KBM-7 (cell line): ENCODE measurements at places on chromosomes 7 and 10.

DNA sequence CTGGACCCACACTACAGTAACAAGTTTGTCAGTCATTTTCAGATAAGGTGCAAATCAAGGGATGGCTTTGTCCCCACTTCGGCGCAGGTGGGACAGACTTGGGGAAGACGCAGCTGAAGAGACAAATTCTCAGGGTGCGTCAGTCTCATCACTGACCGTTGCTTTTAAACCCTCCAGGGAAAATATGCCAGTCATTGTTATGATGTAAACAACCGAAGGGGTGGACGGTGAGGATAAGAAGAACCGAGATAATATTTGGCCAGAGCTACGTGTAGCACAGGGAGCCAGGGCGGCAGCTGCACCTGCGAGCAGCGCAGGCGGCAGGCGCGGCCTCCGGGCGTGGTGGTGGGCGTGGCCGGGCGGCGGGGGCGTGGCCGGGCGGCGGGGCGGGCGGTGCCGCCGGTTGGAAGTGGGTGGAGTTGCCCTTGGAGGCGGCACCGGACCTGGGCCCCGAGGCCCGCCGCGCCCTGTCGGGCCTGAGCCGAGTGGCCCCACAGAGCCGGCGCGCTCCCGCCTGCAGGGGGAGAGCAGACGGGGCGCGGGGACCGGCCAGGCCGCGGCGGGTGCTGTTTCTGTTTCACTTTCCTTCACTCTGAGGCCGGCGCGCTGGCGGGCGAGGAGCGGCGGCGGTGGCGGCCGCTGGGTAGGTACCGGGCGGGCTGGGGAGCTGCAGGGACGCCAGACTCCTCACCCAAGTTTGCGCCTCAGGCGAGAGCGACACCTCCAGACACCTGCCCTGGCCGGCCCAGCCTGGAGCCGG lies at the start of gene PCGF5:
Gene PCGF5, plus strand, starts transcription at position 470 of the 760 bp plus-strand sequence. CDS start 2,209 bp downstream, outside the sequence.
- peak; percentile 87 for DNase-seq

DNA sequence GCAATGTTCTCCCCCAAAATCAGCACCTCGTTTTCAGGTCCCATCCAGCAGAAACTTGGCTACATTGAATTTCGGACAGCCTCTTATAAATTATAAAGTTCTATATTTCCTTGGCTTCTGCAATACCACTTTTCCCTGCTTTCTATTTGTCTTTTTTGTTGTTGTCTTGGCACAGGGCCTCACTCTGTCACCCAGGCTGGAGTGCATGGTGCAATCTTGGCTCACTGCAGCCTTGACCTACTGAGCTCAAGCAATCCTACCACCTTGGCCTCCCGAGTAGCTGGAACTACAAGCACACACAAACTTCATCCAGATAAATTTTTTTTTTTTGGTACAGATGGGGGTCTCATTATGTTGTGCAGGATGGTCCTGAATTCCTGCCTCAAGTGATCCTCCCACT lies 55.3 kb upstream of the HECW1 start:
- DNase-seq: no peak

DNA sequence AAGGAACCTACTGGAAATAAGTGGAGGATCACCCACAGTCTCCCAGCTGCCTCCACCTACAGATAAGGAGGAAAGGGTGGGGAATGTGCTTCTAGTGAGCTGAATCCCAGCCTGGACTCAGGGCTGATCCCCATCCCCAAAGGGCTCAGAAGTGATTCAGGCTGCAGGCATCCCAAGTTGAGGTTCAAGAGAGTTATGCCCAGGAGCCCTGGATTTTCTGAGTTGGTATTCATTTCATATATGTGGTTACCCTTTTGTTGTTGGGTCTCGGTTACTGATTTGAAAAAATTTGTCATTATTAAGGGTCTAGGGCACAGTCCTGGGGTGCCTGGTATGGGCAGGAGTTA lies 30.0 kb upstream of the SRGN start:
- no peak for DNase-seq

DNA sequence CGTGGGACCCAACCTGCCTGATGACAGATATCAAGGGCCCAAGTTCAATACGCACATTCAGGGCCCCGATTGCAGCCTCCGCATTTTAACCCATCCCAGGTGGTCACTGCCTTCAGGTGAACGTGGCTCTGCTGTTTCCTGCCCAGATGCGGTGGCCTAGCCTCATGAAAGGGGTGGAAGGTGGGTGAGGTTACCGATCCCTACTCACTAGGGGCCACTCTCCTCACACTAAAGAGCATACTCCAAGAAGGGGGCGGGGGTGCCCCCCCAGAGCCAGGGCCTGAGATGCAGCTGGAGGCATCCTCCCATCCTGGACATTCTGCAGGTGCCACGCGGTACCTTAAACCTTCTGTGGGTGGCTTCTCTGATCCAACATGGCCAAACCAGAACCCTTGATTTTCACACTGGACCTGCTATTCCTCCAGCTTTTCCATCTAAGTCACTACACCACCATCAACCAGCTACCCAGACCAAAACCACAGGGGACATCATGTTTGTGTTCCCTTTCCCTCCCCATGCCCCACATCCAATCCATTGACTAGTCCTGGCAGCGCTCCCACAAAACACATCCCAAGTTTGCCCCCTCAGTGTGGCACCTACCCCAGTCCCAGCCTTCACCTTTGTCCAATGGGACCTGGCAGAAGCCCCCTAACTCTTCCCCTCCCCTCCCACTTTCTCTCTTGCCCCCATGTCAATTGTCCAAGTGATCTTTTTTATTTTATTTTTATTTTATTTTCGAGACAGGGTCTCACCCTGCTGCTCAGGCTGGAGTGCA lies 30.0 kb downstream of the PRLHR start:
- no peak for DNase-seq

- DNase-seq: no peak
Measured at GRCh38 chr7:68015978-68016532, 1019.4 kb downstream of the TYW1 start.

DNA sequence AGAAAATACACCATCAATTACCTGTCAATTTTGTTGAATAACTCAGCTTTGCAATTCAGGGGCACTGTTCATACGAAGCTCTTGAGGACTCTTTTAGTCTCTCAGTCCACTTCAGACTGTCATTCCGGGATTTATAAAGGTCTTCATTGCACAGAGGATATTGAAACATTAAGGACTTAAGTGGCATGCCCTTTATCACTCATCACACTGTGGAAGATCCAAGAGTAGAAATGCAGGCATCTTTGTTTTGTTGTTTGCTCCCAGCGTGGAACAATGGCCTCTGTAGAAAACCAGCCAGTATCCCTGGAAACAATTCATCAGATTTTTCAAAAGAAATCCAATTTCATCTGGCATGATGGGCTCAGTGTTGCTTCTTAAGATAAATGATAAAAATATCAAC lies 66.3 kb upstream of the LRGUK start:
- DNase-seq: no peak

- DNase-seq: no peak
Measured at GRCh38 chr7:94324380-94325121, 70.1 kb upstream of the COL1A2 start.

GRCh38 chr10:5805711-5806110 lies 7.5 kb downstream of the GDI2 start:
- peak; percentile 24 for DNase-seq

GRCh38 chr10:123563581-123563855 lies 102.6 kb upstream of the GPR26 start:
- no peak for DNase-seq

DNA sequence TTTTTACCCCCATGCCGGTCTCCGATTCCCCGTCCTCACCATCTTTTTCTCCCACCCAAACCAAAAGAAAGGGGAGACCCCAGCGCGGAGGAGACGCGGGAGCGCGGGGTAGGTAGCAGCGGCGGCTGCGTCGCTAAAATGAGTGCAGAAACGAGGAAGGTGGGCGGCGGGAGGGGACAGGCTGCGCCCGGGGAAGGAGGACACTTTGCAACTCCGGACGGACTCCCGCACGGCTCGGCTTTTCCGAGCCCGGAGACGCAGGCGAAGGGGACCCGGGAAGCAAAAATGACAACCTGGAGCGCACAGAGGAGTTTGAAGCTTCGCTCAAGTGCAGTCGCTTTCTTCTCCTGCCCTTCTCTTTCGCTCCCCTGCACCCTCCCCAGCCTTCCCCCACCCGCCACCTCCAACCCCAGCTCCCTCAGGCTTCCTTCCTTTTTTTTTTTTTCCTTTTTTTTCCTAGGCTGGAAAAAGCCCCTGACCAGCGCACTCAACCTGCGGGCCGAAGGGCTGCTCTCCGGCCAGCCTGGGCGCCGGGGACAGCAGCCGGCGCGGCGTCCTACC lies 453 bp downstream of the SFMBT2 start:
- peak; percentile 50 for DNase-seq

- DNase-seq: no peak
Measured at GRCh38 chr7:117837841-117838240, 35.4 kb downstream of the CTTNBP2 start.

- DNase-seq: no peak
Measured at GRCh38 chr10:90813594-90814365, 44.1 kb downstream of the HTR7 start.

- peak; percentile 74 for DNase-seq
Measured at GRCh38 chr7:100655908-100656674, at the start of gene ACTL6B. TSS of gene ACTL6B (minus strand) at chr7:100656448. CDS start at chr7:100656354, 94 bp downstream.

DNA sequence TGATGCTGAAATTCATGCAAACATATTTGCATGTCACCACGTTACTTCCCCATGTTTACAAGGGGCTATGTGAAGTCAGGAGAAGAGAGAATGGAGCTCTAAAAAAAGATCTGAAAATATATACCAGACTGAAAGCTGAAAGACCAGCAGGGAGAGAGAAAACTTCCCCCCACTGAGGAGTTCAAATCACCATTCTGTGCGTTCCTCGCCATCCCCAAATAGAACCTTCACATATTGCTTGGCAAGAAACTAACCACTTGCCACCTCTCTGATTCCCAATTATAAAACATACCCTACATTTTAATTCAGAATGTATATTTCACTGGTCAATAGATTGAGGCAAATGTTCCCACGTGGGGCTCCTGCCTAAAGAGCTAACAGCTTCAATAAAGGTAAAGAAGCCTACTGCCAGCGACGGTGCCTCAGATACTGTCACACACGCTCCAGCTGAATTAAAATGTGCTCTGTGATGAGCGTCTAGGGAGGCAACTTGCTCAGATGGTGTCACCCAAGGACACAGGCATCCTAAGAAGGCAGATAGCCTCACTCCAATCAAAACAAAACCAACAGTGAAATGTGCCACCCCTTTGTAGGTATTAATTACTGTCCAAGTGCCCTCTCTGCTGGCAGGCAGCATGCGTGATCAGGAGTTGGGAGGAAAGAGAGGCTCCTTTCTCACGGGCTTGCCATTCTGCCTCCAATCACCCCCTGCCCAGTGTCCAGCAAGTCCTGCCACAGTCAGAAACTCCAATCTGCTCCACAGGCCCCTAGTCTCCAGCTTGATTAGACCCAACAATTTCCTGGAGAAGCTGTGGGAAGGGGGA lies 298.2 kb downstream of the GRID1 start:
- no peak for DNase-seq

DNA sequence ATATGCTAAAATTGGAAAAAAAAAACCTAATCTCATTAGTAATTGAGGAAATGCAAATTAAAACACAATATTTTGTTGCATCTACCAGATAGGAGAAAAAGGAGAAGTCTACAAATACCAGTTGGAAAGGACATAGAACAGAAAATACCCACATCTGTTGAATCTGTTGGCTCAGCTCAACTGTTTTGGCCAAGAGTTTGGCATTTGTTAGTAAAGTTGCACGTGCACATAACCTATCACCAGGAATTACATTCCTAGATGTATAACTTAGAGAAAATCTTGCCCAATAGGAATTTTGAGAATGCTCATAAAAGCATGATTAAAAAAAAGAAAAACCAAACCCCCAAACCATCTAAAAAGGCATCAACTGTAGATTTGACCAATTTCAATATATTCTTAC lies 282.1 kb upstream of the BMPER start:
- no peak for DNase-seq

- no peak for DNase-seq
Measured at GRCh38 chr7:2818121-2818520, 26.0 kb downstream of the GNA12 start.

DNA sequence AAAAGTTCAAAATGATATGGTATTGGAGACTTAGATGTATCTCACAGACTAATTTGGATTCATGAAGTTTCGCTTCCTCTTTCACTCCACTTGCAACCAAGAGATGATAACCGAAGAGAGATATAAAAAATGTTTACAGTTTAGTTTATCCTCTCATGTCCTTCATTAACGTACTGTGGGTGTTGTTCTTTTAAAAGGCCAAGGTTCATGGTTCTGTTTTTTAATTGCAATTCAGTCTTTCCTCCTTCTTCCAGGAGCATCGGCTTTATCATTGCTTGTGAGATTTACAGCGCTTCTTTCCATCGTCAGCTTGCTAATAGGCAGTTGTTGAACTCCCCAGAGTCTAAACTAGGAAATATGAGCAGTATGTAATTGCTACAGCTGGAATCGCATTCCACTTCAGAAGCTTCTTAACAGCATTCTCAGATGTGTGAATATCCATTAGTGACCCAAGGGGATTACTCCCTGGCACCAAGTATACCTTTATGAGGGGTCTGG lies 75.9 kb upstream of the HGF start:
- DNase-seq: peak; percentile 64

DNA sequence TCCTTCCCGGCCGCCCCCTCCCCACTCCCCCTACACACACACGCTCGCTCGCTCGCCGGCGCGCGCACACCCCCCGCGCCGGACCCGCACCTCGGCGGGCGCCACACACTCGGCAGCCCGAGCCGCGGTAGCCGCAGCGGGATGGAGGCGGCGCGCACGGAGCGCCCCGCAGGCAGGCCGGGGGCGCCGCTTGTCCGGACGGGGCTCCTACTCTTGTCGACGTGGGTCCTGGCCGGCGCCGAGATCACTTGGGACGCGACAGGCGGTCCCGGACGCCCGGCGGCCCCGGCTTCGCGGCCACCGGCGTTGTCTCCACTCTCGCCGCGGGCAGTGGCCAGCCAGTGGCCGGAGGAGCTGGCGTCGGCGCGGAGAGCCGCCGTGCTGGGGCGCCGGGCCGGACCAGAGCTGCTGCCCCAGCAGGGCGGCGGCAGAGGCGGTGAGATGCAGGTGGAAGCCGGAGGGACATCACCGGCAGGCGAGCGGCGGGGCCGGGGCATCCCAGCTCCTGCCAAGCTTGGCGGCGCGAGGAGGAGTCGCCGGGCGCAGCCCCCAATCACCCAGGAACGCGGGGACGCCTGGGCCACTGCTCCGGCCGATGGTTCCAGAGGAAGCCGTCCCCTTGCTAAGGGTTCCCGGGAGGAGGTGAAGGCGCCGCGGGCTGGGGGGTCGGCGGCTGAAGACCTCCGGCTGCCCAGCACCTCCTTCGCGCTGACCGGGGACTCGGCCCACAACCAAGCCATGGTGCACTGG lies at the start of gene SORCS3:
Gene SORCS3, plus strand, starts transcription at position 104 of the 750 bp plus-strand sequence.
- DNase-seq: no peak

GRCh38 chr10:128180843-128181242 lies 54.6 kb upstream of the MKI67 start:
- DNase-seq: peak; percentile 80

GRCh38 chr10:31754803-31755624 lies 173.6 kb downstream of the ARHGAP12 start:
- DNase-seq: no peak

- peak; percentile 77 for DNase-seq
Measured at GRCh38 chr10:17460756-17461155, 6.4 kb upstream of the ST8SIA6 start.
